ENCODE measurements at places on chromosomes 11 and 22.
A peak's percentile ranks its signal among the peaks of the same experiment; 100 is the strongest.

- DNase-seq: no peak
Measured at GRCh38 chr11:48101044-48101733, 115.4 kb upstream of the OR4B1 start.

- DNase-seq: peak; percentile 8
Measured at GRCh38 chr22:24845041-24845898, 39.3 kb downstream of the SGSM1 start.

DNA sequence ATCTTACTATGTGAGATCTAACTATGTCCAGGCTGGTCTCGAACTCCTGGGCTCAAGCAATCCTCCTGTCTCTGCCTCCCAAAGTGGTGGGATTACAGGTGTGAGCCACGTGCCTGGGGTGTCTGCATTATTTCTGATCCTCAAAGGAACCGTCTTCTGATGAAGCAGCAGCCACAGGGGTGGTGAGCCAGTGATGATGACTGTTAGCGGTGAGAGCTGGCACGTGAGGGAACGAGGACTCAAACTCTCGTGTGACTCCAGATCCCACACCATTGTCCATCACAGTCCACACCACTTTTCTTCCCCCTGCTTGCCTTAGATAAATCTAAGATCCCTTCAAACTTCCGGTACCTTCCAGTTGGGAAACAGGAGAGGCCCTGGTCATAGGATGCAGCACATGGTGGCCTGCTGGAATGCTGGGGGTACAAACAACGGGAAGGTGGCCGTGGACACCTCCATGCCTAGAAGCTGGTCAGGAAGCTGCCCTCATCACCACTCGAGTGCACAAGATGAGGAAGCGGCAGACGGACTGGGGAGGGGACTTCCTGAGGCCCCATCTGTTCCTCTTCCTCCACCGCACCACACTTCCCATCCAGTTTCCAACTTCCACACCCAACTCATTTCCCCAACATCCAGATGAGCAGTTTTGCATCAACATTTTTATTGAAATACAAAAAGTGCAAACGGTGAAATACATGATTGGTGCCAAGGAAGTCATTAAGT lies 23.8 kb downstream of the ARHGAP1 start:
- no peak for DNase-seq

GRCh38 chr11:17296852-17297559 lies 20.5 kb downstream of the NUCB2 start:
- no peak for DNase-seq

GRCh38 chr11:33723238-33723881 lies 12.9 kb downstream of the CD59 start:
- DNase-seq: peak; percentile 94

- no peak for DNase-seq
Measured at GRCh38 chr22:32499666-32500065, 25.1 kb downstream of the FBXO7 start.

DNA sequence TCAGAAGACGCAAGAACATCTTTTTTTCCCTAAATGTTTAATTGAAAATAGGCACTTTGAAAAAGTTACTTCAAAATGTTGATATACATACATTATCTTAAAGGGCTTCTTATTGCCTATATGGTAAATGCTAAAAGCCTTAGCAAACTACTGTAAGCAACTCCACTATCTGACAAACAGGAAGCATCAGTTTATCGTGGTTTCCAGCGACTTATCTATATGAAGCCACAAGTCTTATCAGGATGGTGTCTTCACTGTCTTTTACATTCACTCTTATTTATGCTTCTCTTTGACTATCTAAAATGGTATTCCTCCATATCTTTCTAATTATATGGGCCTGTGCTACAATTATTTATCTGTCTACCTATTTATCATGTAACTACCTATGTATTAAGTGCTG lies 2091.9 kb downstream of the LRRC4C start:
- DNase-seq: no peak

DNA sequence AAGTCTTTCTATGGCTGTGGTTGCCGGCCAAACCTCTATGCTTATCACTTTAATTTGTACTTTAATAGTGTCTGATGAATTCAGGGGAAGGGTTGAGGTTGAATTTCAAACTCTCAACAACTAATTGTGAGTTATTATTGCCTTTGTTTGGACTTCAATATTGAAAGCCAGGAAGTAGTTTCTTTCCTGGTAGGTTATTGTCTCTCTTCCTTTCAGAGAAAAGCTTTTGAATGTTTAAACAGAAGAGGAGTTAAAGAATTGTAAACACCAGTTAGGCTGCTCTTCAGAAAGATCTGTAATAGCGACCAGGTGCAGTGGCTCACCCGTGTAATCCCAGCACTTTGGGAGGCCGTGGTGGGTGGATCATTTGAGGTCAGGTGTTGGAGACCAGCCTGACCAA lies 22.2 kb downstream of the NNMT start:
- DNase-seq: no peak

- DNase-seq: peak; percentile 29
Measured at GRCh38 chr11:116885951-116886655, 48.7 kb upstream of the APOA1 start.

- DNase-seq: peak; percentile 33
Measured at GRCh38 chr22:46007848-46008261, 30.9 kb upstream of the WNT7B start.

GRCh38 chr11:86688398-86689179 lies 16.2 kb upstream of the ME3 start:
- peak; percentile 97 for DNase-seq

DNA sequence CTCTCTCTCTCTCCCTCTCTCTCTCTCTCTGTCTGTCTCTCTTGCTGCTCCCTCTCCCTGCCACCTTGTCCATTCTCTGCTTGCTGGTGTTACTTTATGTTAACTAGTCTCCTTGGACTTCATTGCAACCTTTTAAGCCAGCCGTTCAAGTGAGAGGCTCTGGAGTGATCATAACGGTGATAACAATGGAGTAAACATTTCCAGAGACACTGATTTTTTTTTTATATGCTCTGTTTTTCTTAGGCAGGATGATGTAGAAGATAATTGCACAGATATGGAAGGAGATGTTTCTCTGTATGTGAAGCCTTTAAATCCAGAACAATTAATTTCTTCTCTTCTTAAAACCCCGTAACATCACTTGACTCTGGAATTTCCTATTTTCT lies 287.7 kb downstream of the TMEM135 start:
- peak; percentile 33 for DNase-seq

Data from mesenchymal stem cell (in vitro differentiated cells and primary cell).